ENCODE measurements at places on chromosomes 3 and 15.

- no peak for DNase-seq
Observed at GRCh38 chr3:152307829-152308474, 39.2 kb downstream of the MBNL1 start.

DNA sequence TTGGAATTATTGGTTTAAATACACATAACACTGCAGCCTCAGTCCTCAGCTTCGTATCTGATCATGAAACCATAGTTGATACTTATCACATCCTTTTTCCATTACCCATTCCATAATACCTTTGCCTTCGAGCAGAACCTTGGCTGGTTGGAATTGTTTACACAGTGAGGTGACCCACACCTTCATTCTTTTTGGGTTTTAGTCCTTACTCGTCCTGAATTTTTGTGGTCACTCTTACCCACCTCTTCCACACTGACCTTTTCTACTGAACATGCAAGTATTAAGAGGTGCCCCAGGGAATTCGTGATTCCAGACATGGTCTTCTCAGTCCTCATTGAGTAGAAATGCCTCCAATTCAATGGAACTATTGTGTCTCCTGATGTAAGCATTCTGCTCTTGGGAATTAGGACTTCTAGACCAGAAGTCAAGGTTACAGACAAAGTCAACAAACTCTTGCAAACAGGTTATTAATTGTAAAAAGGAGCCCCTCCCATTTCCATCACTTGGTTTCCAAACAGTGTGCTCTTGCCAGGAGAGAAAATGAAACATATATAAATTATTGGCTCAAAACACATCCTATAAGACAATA is 37.7 kb downstream of the SCN11A start:
- DNase-seq, result no peak

DNA sequence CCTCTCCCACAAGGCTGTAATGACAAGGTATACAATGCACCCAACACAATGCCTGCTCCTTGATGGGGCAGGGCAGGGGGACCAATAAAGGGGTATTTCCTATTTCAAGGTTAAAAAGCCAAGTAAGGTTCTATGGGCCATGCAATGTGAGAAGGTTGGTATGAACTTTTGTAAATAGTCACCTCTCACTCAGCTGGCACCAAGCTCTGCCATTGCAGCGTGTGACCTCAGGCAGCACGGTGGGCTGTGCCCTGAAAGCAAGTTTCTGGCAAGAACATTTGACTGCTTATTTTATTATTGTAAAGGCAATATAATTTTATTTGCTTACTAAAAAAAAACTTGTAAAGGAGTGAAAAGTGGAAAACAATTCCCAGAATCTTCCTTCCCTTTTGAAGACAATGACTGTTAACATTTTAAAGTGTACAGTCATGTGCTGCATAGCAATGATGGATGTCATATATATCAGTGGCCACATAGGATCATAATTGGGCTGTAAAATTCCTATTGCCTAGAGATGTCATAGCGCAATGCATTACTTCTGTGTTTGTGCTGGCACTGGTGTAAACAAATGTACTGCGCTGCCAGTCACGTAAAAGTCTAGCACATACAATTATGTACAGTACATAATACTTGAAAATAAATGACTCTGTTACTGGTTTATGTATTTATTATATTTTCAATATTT is 167.3 kb upstream of the RORA start:
- DNase-seq, result no peak

- no peak for DNase-seq
Observed at GRCh38 chr3:192794216-192794615, 66.9 kb upstream of the FGF12 start.

DNA sequence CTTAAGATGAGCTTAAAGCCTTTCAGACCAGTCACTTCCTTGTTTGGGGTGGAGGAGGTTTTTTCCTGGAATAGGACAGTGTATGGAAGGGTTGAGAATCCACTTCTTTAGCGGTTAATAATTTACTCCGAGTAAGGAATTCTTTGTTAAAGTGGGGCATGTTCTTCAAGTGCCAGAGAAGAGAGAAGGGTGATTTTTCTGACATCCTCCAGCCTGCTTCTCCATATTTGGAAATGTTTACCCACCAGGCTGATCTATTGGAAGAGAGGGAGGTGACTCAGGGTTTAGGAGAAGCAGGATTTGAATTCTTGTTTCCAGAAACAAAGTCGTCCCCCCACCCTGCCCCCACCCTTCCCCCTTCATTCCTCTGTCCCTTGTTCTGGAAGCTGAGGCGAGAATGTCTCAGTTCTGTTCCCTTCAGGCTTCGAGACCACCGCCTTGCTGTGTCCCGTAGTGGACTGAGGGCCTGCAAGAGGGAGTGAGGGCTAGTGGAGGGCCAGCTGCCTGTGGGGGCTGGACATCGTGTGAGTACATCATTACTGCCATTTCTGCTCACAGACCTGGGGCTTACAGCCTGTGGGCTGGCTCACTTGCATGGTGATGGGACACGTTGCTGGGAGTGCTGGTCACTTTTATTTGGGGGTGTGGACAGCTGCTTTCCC is 58.5 kb downstream of the LPP start:
- DNase-seq, result no peak

- no peak for DNase-seq
Observed at GRCh38 chr3:197562398-197563251, 6.9 kb upstream of the BDH1 start.

DNA sequence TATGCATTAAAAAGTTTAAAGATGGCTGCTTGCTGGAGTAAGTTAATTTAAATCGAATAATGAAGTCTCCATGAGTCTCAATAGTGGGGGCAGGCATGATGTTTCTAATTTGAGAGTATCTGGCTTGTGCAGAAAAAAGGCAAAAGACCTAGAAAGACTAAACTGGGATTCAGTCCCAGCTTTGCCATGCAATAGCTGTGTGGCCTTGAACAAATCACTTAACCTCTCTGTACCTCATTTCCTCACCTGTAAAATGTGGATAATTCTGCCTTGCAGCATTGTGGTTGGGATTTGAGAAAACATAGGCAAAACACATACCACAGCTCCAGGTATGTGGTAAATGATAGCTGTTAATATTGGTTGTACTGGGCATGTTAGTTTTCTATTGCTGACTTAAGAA is 8.6 kb downstream of the LXN start:
- DNase-seq, result no peak

GRCh38 chr3:128354788-128355542 is 111.7 kb downstream of the DNAJB8 start:
- no peak for DNase-seq

All from MM.1S (cell line).